OCI-M1 (cell line): ENCODE measurements at places on chromosomes 7 and 10.
A peak's percentile ranks its signal among the peaks of the same experiment; 100 is the strongest.

DNA sequence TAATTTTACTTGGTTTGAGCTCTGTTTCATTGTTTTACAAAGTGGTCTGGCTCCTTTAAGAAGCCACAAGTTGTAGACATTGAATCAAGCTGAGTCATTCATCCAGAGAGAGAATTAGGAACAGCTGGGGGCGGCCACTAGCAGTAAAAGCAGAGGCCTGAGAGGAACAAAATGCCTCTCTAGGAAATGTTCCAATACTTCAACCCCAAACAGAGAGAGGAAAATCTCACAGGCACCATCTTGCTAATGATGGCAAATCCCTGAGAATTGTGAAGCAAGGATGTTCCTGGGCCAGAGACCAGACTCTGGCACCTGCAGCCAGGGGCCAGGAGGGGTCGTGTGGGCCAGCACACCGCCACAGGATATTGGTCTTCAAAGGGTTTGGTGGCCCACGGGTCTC lies 26.5 kb upstream of the TRIL start:
- DNase-seq: peak; percentile 80

GRCh38 chr10:8435186-8436055 lies 380.9 kb downstream of the GATA3 start:
- DNase-seq: no peak

DNA sequence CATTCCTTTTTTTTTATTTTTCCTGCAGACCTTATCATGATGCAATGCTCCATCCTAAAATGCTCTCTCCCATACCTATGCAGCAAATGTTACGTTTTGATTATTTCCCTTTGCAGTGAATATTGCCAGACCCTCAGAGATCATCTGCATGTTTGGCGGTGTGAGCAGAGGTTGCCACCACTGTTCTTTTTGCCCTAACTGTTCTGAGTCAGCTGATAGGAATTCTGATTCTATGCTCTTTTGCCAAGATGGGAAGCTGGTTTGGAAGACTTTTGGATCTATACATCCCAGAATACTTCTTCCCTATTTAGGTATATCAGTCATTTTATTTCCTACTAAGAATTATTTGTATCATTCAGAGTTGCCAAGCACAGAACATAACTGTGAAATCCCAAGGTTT lies 130.5 kb downstream of the KLF6 start:
- DNase-seq: no peak

GRCh38 chr10:93867525-93867924 lies 26.3 kb upstream of the SLC35G1 start:
- DNase-seq: no peak

GRCh38 chr10:131787961-131788360 lies 112.8 kb upstream of the PPP2R2D start:
- no peak for DNase-seq

GRCh38 chr7:116671681-116672595 lies at the start of gene MET:
Gene MET (plus strand): TSS chr7:116672196. CDS start chr7:116699085, 26,889 bp downstream.
- peak; percentile 14 for DNase-seq

- no peak for DNase-seq
Measured at GRCh38 chr10:114681542-114681941, 23.5 kb upstream of the ABLIM1 start.

DNA sequence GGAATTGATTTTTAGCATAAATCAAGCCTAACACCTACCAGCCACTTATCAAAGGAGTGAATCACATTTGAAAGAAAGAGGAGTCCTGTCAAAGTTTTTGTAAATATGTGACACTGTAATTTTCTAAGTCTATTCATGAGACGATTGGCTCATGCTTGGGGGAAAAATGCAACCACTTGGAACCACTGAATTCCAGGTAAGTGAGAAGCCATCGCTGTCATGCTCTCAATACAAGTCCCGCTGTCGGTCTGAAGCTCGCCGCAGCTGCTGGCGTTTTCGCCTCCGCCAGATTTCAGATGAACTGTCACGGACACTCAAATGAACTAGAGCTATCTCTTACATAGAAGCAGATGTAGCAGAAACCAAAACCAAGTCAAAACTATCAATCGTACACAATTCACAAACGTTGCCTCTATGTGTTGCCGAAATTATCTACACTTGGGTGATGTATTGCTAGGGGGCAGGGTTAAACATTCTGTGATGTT lies 279.8 kb upstream of the FZD8 start:
- DNase-seq: no peak

DNA sequence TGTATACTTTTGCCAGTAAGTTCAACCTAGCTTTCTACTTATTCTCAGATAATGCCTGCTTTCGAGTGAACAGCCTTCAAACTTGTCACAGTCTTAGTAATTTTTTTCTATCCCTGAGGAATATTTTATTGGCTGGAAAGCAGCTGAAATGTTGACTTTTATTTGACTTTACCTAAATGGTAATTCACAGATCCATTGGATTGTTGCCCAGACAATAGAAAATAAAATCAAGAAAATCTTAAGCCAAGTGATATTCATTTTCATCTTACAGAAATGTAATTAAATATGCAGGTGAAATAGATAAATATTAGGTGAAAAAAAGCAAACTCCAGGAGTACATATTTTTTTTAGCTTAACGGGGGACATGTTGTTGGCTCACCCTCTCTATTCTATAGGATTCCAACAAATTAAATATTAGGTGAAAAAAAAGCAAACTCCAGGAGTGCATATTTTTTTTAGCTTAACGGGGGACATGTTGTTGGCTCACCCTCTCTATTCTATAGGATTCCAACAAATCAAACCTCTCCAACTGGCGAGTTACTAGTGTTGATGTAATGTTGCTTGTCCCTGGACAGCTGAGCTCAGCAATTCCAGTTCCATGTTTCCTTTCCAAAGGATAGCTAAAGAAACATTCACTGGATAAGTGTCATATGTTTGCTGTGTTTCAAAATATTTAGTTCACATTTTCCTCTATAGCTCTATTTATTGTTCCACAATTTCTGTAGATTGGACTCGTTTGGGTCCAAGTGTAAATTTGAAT lies 4.2 kb downstream of the TMEM26 start:
- no peak for DNase-seq

- no peak for DNase-seq
Measured at GRCh38 chr7:92813390-92814024, 22.9 kb downstream of the CDK6 start.

GRCh38 chr7:140557809-140558518 lies 78.7 kb upstream of the MKRN1 start:
- DNase-seq: no peak

- DNase-seq: no peak
Measured at GRCh38 chr10:34262985-34263384, 552.1 kb downstream of the PARD3 start.

- DNase-seq: no peak
Measured at GRCh38 chr10:62048919-62049623, 147.6 kb downstream of the ARID5B start.

DNA sequence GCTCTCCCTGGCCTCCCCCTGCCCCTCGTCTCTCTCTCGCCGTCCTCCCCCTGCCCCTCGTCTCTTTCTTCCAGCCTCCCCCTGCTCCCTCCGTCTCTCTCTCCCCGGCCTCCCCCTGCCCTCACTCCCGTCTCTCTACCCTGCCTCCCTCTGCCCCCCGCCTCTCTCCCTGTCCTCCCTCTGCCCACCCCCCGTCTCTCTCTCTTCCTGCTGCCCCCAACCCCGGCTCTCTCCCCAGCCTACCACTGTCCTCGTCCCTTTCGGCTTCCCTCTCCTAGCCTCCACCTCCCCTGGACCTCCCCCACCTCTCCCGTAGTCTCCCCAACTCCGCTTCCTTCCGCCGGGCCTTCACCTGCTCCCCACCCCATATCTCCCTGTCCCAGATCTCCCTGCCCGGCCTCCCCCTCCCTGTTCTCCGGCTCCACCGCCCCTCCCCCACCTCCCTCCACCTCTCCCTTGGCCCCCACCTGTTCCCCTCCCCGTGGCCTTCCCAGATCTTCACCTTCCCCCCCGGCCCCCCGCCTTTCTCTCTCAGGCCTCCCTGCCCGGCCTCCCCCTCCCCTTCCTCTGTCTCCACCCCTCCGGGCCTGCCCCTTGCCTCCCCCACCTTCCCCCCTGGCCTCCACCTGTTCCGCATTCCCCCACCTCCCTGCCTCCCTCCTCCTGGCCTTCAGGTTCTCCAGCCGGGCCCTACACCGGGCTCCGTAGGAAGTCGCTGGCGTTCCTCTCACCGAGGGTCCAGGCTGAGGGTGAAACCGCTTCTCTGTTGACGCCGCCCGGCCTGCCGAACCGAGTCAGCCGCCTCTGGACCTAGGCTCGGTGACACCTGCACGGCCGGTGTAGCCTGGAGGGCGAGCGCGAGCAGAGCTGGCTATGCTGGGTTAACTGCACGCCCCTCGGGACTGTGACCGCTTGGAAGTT lies 1.2 kb downstream of the GET4 start:
- DNase-seq: peak; percentile 39

DNA sequence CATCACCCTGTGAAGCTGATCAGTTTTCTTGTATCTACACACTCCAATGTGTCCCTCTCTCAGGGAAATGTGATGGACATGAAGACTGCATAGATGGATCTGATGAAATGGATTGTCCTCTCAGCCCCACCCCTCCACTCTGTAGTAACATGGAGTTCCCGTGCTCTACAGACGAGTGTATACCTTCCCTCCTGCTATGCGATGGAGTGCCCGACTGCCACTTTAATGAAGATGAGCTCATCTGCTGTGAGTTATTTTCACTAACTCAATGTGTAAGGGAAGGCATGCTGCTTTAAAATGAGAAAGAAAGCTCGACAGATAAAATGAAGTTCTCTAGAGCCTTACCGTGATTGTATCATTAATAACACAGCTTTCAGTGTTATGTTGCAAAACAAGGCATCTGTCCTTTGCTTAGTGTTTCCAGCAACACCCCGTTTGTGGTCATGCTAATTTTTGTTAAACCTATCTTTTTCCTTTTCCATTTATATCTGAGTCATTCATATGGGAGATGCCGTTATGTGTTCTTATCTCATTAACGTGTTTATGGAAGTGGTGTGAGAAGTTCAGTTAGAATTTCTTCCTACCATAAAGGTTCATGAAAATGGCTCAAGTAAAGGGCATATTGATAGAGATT lies 220.9 kb upstream of the PLXDC2 start:
- DNase-seq: no peak

DNA sequence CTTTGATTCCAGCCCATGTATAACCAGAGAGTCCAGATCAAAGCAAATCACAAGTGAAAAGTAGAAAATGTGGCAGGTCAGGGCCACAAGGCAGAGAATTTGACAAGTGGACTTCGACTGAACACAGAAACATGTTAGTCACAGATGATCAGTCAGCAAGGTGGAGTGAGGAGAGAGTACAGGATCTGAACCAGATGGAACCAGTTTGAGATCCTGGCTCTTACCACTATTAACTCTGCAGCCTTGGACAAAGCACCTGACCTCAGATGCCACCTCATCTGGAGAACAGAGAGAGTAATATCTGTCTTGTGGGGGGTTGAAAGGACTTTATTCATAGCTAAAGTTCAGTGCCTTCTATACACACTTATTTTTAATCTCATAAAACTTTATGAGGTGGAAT lies 4.4 kb downstream of the MRLN start:
- DNase-seq: no peak

- no peak for DNase-seq
Measured at GRCh38 chr10:68135922-68136792, 26.9 kb downstream of the MYPN start.

- no peak for DNase-seq
Measured at GRCh38 chr10:97279121-97279815, 13.2 kb downstream of the ARHGAP19 start.

- peak; percentile 29 for DNase-seq
Measured at GRCh38 chr10:50293513-50294313, 42.4 kb upstream of the ASAH2 start.

DNA sequence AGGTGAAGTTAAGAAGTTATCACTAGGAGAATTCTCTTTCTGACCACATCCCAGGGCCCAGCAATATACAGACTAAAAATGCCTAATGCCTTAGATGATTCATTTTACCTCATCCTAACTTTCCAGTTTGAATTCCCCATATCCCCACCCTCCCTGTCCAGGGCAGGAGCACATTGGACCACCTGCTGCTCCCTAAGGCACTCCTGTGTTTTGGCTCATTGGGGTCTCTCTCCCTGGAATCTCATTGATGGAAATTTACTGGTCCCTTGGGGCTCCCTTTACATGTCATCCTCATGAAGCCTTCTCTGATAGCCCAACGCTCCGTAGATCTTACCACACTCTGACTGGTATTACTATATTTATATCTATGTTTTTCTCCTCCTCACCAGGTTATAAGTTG lies 2.7 kb downstream of the IL2RA start:
- no peak for DNase-seq

GRCh38 chr10:10044922-10045764 lies 972.5 kb upstream of the CELF2 start:
- DNase-seq: no peak

- DNase-seq: no peak
Measured at GRCh38 chr10:119253433-119254174, 46.2 kb downstream of the GRK5 start.

GRCh38 chr10:77036993-77037734 lies 600.4 kb downstream of the KCNMA1 start:
- DNase-seq: peak; percentile 29

GRCh38 chr7:155781433-155781832 lies 30.8 kb downstream of the SHH start:
- DNase-seq: no peak

GRCh38 chr7:101179117-101179516 lies 976 bp downstream of the NAT16 start:
- DNase-seq: no peak

- DNase-seq: no peak
Measured at GRCh38 chr10:110629680-110630191, 14.4 kb upstream of the RBM20 start.

DNA sequence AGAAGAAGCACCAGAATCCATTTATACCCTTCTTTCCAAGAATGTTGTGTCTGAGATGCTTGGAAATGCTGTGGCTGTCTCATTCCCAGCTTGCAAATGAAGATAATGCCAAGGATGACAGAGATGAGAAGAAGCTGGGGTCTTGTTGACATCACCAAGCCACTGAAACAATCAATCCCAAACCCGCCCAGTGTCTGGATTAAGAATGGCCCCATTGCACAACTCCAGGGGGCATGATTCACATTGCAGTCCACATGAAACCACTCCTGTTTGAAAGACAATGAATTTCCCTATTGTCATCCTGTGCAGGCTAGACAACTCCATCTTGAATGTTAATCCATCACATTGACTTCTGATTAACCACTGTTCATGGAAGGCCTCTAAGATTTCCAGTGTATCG lies 28.6 kb downstream of the SORBS1 start:
- DNase-seq: peak; percentile 86

- DNase-seq: peak; percentile 86
Measured at GRCh38 chr10:22479419-22479818, 134.1 kb downstream of the SPAG6 start.

GRCh38 chr10:112811741-112812551 lies 138.1 kb upstream of the TCF7L2 start:
- DNase-seq: no peak

- DNase-seq: no peak
Measured at GRCh38 chr10:93068411-93069244, 5.1 kb upstream of the CYP26A1 start.

DNA sequence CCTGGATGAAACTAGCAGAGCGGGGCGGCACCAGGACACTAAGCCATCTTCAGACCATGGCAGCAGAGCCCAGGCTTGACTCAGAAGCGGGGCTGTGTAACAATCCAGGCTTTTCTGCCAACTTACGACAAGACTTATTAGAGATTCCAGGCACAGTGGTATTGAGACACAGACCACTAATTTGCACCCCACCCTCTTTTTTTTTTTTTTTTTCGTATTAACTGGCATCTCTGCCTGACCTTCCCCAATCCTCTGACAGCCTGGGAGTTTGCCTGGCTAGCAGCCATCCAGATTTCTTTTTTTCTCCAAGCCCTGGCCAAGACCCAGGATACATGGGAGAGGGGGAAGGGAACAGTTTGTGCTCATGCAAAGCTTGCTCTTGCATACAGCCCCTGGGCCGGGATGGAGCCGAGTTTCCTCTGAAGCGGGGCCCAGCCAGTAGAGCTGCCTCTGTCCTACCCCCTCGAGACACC lies 182.4 kb downstream of the PLXNA4 start:
- no peak for DNase-seq

GRCh38 chr10:89236226-89236797 lies 15.3 kb downstream of the LIPA start:
- DNase-seq: no peak
